Ascending aorta (tissue), 2 donors: ENCODE measurements at places on chromosomes 4 and X. TPM values are rescaled to one million over a fixed set of nuclear protein-coding genes. Genes with fewer than 3 reads are reported as not detected.

- DNase-seq: no peak
- H3K4me3 ChIP-seq: no peak overlapping the region
- H3K4me1 ChIP-seq: no peaks in the 10 kb centered on the region
- H3K36me3 ChIP-seq: no peaks in the 10 kb centered on the region
- H3K27me3 ChIP-seq: peaks cover 42% of the 10 kb centered on the region
- no peak overlapping the region for H3K27ac ChIP-seq
Measured at GRCh38 chr4:13540446-13541175, 3.7 kb downstream of the NKX3-2 start.

- H3K4me1 ChIP-seq: no peaks in the 10 kb centered on the region
- no peaks in the 10 kb centered on the region for H3K36me3 ChIP-seq
- no peaks in the 10 kb centered on the region for H3K27me3 ChIP-seq
- no peak overlapping the region for H3K4me3 ChIP-seq
Measured at GRCh38 chr4:18630218-18631110, 608.9 kb upstream of the LCORL start.

DNA sequence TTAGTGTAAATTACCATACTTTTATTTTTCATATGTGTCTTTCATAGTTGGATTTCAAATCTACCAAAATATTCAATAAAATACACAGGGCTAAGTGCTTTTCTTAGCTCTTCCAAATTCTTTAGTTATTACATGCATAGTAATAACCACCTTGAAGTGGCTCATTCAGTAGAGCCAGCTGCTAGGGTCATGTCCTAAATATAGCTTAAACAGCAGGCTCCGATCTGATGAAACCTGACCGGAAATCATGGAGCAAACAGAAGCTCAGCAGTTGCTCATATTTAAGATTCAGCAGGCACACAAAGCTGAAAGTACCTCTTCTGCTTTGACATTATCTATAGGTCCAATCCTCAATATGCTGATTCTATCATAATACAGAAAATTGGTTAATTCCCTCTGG lies 1470.4 kb downstream of the ADGRL3 start:
- H3K36me3 ChIP-seq: no peaks in the 10 kb centered on the region
- H3K27ac ChIP-seq: no peak overlapping the region
- DNase-seq: no peak
- H3K4me1 ChIP-seq: no peaks in the 10 kb centered on the region
- no peaks in the 10 kb centered on the region for H3K27me3 ChIP-seq
- no peak overlapping the region for H3K4me3 ChIP-seq

DNA sequence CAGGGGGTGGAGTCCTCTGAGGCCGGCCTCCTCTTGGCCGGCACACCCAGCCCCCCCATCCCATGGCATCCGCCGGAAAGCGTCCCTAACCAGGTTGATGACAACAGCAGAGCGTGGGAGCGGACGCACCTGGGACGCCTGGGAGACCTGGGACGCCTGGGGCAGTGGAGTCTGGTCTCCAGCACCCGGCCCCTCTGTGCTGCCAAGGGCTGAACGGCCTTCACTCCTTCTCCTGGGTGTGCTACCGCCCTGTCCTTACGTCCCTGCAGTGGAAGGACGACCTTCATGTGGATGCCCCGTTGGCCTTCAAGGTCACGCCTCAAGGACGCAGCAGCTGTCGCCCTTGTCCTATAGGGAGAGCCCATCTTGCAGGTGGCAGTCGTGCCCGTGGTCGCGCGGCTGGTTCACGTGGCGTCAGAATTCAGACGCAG lies 26.9 kb downstream of the NKX1-1 start:
- DNase-seq: no peak
- H3K36me3 ChIP-seq: peaks cover 30% of the 10 kb centered on the region
- no peaks in the 10 kb centered on the region for H3K27me3 ChIP-seq
- H3K4me1 ChIP-seq: no peaks in the 10 kb centered on the region

- no peaks in the 10 kb centered on the region for H3K27me3 ChIP-seq
- no peak overlapping the region for H3K4me3 ChIP-seq
Measured at GRCh38 chr4:109875106-109875505, 27.2 kb downstream of the LRIT3 start.

PNMA6F gene
- not detected for total RNA-seq

F9 gene
- 15.0 TPM for total RNA-seq

CUL4B gene
- total RNA-seq: 22.7 TPM

GAGE1 gene
- total RNA-seq: not detected
